ENCODE measurements at places on chromosomes 4 and X.

GRCh38 chr4:99436976-99437722 lies 2.0 kb upstream of the ADH7 start:
- no peak for DNase-seq

DNA sequence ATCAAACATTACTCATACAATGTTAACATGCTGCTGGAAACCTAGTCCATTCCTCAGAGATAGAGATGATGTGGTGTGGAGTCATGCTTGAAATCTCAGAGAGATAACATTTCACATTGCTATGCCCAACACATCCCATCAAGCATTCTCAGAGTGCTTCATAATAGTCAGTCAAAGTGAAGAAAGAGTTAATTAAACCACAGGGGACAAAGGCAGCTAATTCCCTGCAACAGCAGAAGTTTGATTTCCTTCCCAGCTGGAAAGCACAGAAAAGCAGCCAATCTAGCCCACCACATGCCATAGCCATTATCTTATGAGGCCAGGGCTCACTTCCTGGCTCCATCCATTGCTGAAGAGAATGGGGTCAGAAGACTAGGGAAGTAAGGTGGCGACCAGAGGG lies 8.9 kb downstream of the KDR start:
- no peak for DNase-seq

DNA sequence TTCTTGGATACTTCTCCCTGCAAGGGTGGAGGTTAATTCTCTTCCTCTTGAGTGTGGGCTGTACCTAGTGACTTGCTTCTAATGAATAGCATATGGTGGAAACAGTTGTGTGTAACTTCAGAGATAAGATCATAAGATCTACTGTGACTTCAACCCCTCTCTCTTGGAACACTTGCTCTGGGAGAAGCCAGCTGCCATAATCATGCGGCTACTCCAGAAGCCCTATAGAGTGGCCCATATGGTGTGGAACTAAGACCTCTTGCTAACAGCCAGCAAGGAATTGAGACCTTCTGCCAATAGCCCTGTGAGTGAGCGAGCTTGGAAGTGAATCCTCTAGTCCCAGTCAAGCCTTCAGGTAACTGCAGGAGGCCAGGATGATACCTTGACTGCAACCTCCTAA lies 81.1 kb downstream of the RBMX2 start:
- DNase-seq, result no peak

DNA sequence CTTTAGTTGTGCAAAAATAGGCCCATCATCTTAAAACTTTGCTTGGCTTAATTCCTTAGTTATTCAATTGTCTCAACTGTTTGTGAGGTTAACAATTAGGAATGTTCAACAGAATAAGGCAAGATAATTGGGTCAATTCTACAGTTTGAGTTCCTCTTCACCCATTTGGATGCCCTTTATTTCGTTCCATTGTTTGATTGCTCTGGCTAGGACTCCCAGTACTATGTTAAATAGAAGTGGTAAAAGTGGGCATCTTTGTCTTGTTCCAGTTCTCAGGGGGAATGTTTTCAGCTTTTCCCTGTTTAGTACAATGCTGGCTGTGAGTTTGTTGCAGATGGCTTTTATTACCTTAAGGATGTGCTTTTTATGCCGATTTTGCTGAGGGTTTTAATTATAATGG lies 761.5 kb upstream of the GRIA3 start:
- no peak for DNase-seq

- no peak for DNase-seq
Measured at GRCh38 chr4:125393825-125394224, 79.1 kb downstream of the FAT4 start.

- DNase-seq, result no peak
Measured at GRCh38 chr4:75232546-75232945, 281.7 kb downstream of the RCHY1 start.

- no peak for DNase-seq
Measured at GRCh38 chr4:5700459-5700858, 7.9 kb downstream of the EVC2 start.

GRCh38 chr4:4590546-4590945 lies 48.7 kb upstream of the STX18 start:
- DNase-seq, result no peak

- no peak for DNase-seq
Measured at GRCh38 chr4:87058356-87059073, 123.7 kb downstream of the AFF1 start.

DNA sequence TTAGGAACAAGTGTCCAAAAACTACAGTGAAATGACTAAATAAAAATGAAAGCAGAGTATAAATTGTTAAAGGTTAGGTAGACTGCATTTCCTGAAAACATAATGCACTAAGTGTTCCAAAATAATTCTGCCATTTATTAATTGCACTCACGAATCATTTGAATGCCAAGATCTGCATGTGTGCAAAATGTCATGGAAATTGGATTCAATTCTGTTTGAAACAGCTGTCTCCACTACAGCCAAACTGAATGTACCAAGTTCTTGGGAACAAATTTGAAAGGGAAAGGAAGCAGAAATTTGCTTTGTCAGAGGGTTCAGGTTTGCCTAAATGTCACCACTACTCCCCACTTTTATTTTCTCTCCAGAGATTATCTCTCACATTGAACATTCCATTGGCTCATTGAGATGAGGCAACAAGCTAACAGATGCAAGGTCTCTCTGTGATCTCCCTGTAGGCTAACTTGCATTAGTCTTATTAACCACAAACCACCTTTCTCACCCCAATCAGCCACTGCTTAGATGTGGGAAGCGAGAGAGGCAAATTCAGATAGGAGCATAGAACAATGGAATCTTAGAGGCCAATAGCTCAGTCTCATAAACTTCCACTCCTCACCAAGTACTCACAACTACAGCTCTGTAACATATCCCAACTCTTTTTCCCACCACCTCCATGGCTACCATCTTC lies 226.6 kb downstream of the KDR start:
- DNase-seq, result no peak
